Gastroesophageal sphincter (tissue), 4 donors: ENCODE measurements at places on chromosomes 6 and 20. TPM values are rescaled to one million over a fixed set of nuclear protein-coding genes. Genes with fewer than 3 reads are reported as not detected.

DNA sequence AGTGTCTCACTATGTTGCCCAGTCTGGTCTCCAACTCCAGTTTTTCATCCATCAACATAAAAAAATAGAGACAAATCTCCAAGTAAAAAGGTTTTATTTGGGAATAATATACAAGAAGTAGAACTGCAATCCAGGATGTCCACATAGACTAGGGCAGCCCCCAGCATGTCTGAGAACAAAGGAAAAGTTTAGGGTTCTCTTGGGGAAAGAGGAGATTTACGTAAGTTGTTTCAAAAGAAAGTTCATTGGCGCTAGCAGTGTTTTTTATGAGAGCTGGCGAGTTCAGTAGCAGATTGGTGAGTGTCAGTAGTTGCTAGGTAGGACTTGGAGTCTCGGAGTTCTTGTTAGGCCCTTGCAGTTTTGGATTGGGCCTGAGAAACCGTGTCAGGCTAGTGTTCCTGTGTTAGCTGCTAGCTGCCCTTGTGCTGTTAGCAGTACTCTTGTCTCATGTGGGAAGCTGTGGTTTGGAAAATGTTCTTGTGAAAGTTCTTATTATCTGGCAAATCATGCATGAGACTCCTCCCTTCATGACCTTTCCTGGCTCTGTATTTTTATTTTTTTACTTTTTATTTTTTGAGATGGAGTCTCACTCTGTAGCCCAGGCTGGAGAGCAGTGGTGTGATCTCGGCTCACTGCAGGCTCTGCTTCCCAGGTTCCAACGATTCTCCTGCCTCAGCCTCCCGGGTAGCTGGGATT, 24.7 kb downstream of the TTLL9 start:
- peak overlapping the region; percentile 62 for H3K27ac ChIP-seq
- H3K4me1 ChIP-seq = no peaks in the 10 kb centered on the region
- no peak overlapping the region for H3K4me3 ChIP-seq
- ATAC-seq = peak; percentile 95
- H3K27me3 ChIP-seq = peaks cover 4% of the 10 kb centered on the region
- H3K36me3 ChIP-seq = no peaks in the 10 kb centered on the region

GRCh38 chr6:160222491-160222890, 36.1 kb downstream of the SLC22A2 start:
- H3K4me1 ChIP-seq = no peaks in the 10 kb centered on the region
- no peak overlapping the region for H3K27ac ChIP-seq
- no peaks in the 10 kb centered on the region for H3K36me3 ChIP-seq
- no peak overlapping the region for H3K4me3 ChIP-seq
- no peak for ATAC-seq

DNA sequence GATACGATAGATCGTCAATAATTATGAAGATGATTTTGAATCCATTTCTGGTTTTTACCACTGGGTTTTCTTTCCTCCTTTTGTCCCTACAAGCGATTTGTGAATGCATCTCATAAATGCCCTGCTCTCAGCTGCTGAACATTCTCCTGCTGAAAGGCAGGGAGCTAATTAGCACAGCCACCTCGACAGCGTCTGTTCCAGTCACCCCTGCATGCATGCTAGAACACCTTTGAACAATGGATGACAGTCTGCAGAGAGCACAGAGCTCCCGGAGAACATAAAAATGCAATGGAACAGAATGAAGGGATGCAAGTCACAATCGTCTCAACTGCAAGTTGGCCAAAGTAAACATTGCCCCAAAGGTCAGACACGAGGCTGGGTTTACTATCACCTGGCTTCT, 105.8 kb downstream of the SLC35B3 start:
- peaks cover 3% of the 10 kb centered on the region for H3K27me3 ChIP-seq
- H3K4me3 ChIP-seq = no peak overlapping the region
- no peak overlapping the region for H3K27ac ChIP-seq
- no peaks in the 10 kb centered on the region for H3K36me3 ChIP-seq
- ATAC-seq = no peak

- no peak for ATAC-seq
- no peaks in the 10 kb centered on the region for H3K36me3 ChIP-seq
- no peaks in the 10 kb centered on the region for H3K27me3 ChIP-seq
Measured at GRCh38 chr20:57393321-57394120, 2.3 kb downstream of the RBM38 start.

GRCh38 chr6:99933129-99933528, 60.9 kb downstream of the MCHR2 start:
- no peaks in the 10 kb centered on the region for H3K4me1 ChIP-seq
- H3K36me3 ChIP-seq = no peaks in the 10 kb centered on the region
- H3K4me3 ChIP-seq = no peak overlapping the region
- no peak for ATAC-seq
- H3K27me3 ChIP-seq = no peaks in the 10 kb centered on the region

DNA sequence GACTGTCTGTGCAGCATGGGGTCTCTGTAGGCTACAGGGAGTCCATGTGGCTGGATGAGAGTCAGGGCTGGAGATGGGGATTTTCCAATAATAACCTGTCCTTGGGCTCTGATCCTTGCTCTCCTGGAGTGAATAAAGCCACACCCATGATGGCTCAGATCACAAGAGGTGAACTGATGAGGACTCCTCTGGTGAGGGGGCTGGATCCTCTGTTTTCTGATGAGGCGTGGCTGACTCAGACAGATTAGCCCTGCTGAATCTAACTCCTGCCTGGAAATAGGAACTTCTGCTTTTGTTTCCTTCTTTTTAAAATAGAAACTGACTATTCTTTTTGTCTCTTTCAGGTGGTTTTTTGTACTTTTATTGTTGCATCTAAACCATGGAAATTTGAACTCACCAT, 27.0 kb downstream of the CST9L start:
- no peak overlapping the region for H3K27ac ChIP-seq
- no peak for ATAC-seq
- no peaks in the 10 kb centered on the region for H3K36me3 ChIP-seq

- no peaks in the 10 kb centered on the region for H3K27me3 ChIP-seq
- no peak for ATAC-seq
- H3K27ac ChIP-seq = no peak overlapping the region
- H3K4me3 ChIP-seq = no peak overlapping the region
- no peaks in the 10 kb centered on the region for H3K4me1 ChIP-seq
Measured at GRCh38 chr6:51513891-51514747, 573.3 kb downstream of the PKHD1 start.

The C20orf141 gene
- total RNA-seq = not detected

The COL9A1 gene
- 0.27 TPM for total RNA-seq

The GNMT gene
- 2.6 TPM for total RNA-seq
